Stimulated activated CD4-positive, alpha-beta T cell treated with anti-CD3 and anti-CD28 coated beads, TNF-alpha, amount 100 ng/mL, for 1 hour (primary cell): ENCODE measurements at places on chromosomes 5 and 9.

- no peak for DNase-seq
These were observed 7.1 kb downstream of the NEK6 start for GRCh38 chr9:124264823-124265233.

DNA sequence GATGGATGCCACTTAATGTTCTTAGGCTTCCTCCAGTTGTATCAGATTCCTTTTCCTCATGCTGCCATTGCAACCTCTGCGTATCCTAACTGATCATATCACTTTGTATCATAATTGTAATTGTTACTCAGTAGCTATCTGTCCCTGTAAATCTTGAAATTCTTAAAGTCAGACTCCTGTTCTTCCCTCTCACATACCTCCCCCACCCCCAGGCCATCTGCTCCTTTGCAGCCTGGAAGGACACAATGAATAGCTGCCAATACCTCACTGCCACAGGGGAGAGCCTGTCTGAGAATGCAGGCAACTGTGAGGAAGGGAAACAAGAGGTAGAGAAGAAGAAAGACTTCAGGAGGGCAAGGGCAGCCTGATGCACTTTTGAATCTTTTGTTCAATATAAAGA lies 228.5 kb downstream of the ENC1 start:
- no peak for DNase-seq

DNA sequence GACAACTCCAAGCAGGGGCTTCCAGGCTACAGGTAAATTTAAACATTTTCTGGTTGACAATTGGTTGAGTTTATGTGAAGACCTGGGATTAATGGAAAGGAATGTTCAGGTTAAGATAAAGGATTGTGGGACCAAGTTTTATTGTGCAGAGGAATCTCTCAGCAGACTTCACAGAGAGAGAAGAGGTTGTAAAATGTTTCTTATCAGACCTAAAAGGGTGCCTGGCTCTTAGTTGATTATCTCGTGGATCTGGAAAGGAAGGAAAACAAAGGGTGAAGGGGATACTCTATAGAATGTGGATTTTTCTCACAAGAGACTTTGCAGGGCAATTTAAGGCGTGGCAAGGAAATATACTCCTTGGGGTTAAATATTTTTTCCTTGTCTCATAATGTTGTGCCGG lies 96.5 kb upstream of the RASGRF2 start:
- no peak for DNase-seq

- no peak for DNase-seq
These were observed 390 bp upstream of the SNX2 start for GRCh38 chr5:122774519-122774860.

GRCh38 chr5:59458321-59458720 lies 435.2 kb downstream of the PDE4D start:
- DNase-seq, result no peak

DNA sequence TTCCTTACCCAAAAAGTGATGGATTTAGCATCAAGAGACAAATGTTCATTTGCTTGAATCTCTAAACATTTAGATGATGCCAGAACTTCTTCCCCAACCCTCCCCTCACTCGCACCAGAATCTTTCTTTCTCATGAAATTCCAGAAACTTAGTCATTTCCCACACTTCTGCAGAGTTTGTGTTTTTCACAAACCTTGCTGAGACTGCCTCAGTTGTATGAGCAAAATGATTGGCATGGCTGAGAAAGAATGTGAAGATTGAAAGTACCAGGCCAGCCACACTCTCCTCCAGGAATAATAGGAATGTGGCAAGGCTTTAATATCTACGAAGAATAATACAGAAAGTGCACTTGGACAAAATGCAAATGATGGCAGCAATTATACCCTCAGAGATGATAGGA lies 428.3 kb upstream of the CDH6 start:
- no peak for DNase-seq

GRCh38 chr5:16066810-16067209 lies 112.8 kb downstream of the MARCHF11 start:
- no peak for DNase-seq

DNA sequence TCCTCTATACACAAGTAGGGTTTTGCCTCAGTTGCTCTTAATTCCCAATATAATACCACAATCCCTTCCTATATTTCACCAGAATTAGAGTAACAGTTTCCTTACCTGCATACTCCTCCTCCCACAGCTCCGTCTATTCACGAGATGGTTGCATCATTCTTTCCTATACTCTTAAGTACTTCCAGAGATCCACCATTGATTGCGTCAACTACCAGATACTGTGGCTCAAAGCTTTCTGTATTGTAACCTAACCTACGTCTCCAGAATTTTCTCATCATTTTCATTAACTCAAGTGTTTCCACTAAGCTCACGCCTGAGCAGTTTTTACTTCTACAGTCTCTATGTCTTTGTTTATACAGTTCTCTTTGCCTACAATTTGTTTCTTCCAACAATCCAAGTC lies 31.2 kb upstream of the MINAR2 start:
- no peak for DNase-seq

- no peak for DNase-seq
These were observed 579.7 kb upstream of the ZNF608 start for GRCh38 chr5:125326150-125326510.

DNA sequence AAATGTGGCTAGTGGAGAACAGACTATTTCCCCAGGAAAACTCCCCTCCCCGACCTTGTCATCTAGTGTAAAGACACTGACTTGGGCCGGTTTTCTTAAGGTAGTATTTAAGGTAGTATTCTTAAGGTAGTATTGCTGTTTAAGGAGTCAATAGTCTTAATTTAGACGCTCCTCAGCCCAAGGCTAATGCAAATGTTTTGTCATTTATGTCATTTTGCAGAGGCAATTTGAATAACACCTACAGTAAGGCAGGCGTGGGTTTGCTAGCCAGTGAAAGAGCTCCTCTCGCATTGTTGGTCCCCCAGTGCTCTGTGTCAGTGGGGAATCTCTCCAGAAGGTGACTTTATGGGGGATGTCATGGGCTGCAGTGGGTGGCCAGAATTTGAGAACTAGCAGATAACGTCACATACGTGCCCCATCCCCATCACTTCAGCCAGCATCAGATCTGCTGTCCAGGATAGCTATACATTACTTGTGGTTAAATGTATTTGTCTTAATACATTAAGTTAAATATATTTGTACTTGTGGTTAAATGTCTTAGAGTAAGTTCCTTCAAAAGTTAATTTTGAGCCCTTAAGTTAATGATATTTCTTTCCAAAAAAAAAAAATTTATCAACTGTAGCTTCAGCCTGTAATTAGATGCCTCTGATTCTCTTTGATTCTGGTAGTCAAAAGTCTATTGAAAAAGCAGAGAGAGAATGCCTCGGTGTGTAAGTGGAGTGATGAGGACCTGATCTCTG lies 2.6 kb downstream of the PPP1R26 start:
- DNase-seq, result no peak

- DNase-seq, result no peak
These were observed 76.0 kb upstream of the TMC1 start for GRCh38 chr9:72445306-72445995.

GRCh38 chr5:119031905-119032304 lies 39.0 kb upstream of the DMXL1 start:
- no peak for DNase-seq

GRCh38 chr5:174818430-174818829 lies 94.0 kb downstream of the MSX2 start:
- DNase-seq, result no peak
